ENCODE measurements at places on chromosomes 1 and 21.

- DNase-seq: no peak
These were observed 14.6 kb upstream of the C1orf159 start for GRCh38 chr1:1130206-1131120.

- DNase-seq: no peak
These were observed 246.7 kb downstream of the PTPRU start for GRCh38 chr1:29482991-29483390.

- DNase-seq: no peak
These were observed 1109.3 kb upstream of the B3GALT2 start for GRCh38 chr1:194295685-194296084.

DNA sequence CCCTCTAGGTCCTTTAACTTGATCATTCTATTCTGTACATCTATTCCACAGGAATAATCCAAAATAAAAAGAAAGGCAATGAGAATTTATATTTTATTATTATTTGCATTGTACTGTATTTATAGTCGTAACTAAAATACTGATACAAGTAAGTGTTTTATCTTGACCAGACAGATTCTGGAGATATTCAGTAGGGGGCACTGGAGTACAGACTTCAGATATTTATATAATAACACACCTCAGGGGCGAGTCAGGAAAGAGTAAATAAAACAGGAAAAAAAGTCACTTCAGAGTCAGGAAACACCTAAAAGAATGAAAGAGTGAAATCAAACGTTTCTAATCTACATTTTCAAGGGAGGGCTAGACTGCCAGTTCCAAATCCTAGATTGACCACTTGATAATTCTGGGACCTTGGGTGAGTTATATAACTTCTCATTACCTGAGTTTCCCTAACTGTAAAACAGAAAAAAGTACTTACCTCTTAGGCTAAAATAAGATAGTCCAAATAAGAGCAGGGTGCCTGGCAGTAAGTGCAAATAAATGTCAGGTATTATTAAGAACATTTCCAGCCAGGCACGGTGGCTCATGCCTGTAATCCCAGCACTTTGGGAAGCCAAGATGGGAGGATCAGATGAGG is 31.1 kb upstream of the MTF1 start:
- peak; percentile 35 for DNase-seq

DNA sequence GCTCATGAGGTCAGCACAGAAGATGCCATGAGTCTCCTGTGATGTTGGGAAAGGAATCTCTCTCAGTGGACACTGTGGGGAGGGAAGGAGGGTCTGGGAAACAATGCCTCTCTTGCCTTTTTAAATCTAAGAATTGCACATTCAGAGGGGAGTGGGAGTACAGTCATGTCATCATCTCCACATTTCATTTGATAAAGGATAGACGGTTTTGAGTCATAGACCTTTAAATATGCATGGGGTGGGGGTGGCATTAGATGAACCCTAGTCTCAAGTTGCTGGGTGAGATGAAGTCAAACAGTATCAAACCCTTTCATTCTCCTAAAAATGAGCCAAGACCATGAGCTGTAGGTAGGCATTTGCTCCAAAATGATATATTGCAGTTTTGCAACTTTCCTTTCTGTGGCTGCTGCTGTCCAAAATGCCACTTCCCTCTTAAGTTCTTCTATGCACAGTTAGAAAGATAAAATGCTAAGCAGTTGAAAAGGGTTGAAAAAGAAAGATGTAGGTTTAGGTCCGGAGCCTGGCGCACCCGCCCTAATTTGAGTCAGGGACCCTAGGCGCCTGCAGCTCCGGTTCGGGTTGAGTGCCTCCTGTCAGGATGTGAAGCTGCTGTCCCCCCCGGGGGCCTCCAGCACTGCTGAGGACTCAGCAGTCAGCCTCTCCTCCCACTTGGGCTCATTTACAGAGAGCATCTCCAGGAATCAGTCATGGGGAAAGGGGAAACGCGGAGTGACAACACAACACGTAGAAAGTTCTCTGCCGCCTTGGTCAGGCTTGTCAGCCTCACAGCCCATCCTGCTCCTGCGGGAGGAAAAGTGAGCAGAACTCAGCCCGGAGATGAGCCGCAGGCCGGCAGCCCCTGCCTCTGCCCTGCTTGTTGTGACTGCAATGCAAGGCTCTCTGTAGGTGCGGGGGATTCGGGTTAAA is 479.3 kb upstream of the RUNX1 start:
- peak; percentile 49 for DNase-seq

GRCh38 chr1:4267381-4268261 is 367.5 kb upstream of the C1orf174 start:
- DNase-seq: no peak

GRCh38 chr1:4756851-4757580 is 102.6 kb downstream of the AJAP1 start:
- no peak for DNase-seq
